Smooth muscle cell of the brain vasculature (primary cell): ENCODE measurements at places on chromosomes 2 and 18.

DNA sequence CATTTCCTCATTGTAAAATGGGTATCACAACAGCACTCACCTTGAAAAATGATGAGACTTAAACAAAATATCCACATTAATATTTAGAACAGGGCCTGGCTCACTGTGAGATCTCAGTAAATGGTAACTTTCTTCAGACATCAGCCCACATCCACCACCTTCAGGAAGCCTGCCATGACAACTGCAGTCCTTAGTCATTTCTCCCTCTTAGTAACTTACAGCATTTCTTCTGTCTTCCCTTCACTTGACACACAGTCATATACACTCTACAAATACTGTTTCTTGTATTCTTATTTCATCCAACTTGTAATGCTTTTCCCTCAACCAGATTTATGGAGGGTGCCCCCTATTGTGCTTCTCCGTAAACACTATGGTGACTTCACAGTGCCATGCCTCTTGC lies 263.0 kb downstream of the ZNF516 start:
- DNase-seq, result no peak

GRCh38 chr2:230068651-230069055 lies at the start of gene SLC16A14:
SLC16A14 (minus strand) TSS chr2:230068924; CDS start chr2:230059352, 9,572 bp downstream.
- DNase-seq, result no peak

- DNase-seq, result no peak
Measured at GRCh38 chr2:159064446-159065301, 96.2 kb downstream of the TANC1 start.

DNA sequence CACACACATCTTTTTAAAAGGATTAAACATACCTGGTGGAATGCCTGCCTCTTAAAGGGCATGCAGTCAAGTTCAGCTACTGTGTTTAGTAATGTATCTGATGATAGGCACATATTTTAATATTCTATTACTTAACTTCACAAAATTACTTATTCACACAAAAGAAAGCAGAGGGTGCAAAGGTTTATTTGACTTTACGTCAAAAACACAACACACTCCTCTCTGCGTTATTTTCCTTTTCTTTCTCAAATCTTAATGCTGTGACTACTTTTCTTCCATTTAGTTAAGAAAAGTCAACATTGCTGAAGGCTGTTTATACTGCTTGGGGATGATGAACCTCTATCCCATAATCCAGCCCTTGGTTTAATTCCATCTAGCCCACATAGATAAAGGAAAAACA lies 127.9 kb upstream of the ST6GAL2 start:
- no peak for DNase-seq

- no peak for DNase-seq
Measured at GRCh38 chr2:66854298-66854697, 419.4 kb downstream of the MEIS1 start.

DNA sequence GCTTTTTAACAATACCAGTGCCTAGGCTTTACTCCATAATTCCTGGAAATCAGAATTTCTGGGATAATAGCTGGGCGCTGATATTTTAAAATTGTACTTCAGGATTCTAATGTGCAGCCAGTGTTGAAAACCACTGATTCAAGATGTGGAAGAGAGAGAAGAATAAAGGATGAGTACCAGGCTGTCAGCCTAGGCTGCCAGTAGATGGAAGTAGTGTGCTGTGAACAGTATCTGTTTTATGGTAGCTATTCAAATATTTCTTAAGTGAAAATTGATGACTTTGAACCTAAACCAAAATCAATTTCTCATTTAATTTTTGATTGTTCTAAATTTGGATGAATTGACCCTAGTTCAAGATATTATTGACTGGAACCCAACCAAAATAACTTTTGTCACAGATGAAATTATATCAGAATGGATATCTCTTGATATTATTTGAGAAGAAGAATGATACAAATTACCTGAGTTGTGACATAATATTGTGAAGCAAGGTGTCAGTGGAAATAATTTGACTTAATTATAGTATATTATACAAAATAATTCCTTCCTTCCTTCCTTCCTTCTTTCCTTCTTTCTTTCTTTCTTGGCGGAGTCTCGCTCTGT lies 88.0 kb downstream of the COMMD1 start:
- peak; percentile 29 for DNase-seq

DNA sequence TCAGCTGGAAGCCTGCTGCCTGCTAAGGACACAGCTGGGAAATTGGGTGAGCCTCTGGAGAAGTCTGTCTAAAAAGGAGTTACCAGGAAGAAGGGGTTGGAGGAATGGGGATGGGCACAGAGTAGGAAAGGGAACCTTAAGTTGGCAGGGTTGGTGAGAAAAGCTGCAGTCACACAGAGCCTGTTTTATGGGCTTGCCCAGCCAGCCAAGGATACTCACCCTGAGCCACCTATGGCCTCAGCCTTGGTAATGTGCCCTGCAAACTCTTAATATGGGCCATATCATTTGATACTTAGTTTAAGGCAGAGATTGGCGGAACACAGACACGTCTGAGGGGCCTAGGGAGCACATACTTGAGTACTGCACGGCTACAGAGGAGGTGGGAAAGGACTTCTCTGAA lies 418.3 kb upstream of the RAB12 start:
- DNase-seq, result no peak

DNA sequence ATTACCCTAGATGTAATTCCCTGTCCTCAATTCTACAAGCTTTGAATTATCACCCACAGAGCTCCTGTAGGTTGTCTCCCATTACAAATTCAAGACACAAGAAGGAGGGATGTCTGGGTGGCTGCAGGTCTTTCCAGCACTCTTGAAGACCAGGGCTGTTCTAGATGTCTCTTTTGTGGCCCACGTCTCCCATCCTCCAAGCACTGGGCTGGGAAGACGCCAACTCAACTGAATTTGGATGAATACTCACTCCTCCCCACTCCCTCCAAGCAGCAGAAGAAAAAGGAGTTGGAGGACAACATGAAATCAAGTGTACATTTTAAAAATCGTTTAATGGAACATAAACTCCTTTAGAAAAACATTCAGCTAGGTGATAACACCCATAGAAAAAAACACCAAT lies 31.2 kb downstream of the SMAD7 start:
- no peak for DNase-seq

- no peak for DNase-seq
Measured at GRCh38 chr2:188285774-188286173, 5.9 kb upstream of the GULP1 start.

- no peak for DNase-seq
Measured at GRCh38 chr2:171482877-171483276, 39.4 kb upstream of the CYBRD1 start.

- DNase-seq, result no peak
Measured at GRCh38 chr2:54522624-54523281, 66.6 kb downstream of the SPTBN1 start.

GRCh38 chr2:109098251-109098920 lies 30.6 kb upstream of the SH3RF3 start:
- no peak for DNase-seq

DNA sequence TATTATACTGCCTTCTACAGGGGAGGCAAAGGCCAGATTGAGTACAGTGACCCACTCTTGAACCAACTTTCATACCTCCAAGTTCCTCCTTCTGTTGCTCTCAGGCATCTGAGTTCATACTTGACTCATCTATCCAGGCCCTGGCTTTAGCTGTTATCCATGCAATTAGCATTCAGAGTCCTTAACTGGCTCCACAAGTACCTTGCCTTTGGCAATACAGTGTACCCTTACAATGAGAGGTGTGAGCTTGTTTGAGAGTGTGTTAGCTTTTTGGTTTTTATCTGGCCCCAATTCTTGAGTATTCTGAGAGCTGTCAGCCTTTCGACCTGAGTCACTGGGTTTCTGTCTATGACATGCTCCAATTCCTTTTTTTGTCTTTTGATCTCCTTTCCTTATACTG lies 60.2 kb downstream of the EHD3 start:
- no peak for DNase-seq

DNA sequence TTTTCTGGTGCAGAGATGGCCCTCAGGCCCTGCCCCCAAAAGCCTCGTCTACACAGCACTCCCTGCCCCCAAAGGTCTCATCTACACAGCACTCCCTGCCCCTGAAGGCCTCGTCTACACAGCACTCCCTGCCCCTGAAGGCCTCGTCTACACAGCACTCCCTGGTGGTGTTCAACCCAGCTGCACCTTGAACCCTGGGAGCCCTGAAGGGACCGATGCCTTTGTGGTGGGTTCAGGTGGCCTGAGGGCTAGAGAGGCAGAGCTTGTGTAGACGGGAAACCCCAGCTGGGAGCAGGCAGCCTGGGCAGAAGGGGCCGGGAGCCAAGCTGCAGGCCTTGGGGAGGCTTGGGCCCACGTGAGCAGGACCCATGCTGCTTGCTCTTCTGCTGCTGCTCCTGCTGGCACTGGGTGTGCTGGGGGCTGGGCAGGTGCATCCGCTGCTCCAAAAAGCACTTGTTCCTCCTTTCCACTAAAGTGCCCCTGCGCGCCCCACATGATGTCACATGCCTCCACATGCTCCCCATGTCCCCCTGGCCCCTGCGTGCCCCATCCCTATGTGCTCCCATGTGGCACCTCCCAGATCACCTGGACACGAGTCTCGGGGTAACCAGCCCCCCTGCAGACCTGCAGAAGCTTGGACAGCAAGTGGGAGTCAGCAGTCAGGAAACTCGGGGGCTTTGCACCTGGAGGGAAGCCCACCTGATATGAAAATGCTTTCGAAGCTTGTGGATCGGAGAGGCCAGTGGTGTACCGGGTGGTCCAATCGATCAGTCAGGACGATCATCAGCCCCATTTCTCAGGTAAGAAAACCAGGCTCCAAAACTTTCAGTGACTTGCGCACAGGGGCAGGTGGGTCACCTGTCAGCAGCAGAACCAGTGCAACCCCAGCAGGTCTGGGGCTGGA lies 94.9 kb upstream of the CTDP1 start:
- no peak for DNase-seq

GRCh38 chr2:127416506-127417001 lies 1.7 kb upstream of the PROC start:
- no peak for DNase-seq

GRCh38 chr2:241088376-241088775 lies 13.7 kb downstream of the MTERF4 start:
- no peak for DNase-seq

GRCh38 chr2:239951129-239951734 lies 73.9 kb downstream of the NDUFA10 start:
- no peak for DNase-seq

GRCh38 chr2:128639120-128639477 lies 320.4 kb upstream of the HS6ST1 start:
- DNase-seq, result no peak

DNA sequence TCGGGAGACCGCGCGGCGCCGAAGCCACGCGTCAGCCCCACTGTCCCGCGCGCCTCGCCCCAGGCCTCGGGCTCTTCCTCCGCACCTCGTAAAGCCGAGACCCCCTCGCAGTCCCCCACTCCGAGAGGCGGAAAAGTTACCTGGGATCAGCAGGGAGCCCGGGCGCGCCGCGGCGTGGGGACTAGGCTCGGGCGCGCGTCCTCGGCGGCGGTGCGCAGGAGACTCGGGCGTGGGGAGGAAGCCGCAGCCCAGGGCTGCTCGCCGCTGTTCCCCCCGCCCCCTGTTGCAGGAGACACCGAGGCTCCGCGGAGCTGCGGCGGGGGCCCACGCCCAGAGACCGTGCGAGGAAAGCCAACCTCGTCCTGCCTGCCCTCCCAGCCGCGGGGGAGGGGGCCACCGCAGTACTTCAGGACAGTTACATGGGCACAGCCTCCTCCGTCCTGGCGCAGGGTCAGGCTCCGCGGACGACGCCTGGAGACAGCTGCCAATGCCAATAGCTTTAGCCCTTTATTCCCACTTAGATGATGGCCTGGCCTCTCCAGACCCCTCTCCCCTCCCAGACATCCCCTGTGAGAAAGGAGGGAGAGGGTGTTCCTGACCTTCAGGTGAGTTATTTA lies at the start of gene EPB41L3:
TSS of gene EPB41L3 (minus strand) at position 225 of the 617 bp plus-strand sequence. CDS start 54,814 bp downstream, outside the sequence.
- DNase-seq, result no peak

- no peak for DNase-seq
Measured at GRCh38 chr18:26468931-26469340, 79.4 kb downstream of the KCTD1 start.

DNA sequence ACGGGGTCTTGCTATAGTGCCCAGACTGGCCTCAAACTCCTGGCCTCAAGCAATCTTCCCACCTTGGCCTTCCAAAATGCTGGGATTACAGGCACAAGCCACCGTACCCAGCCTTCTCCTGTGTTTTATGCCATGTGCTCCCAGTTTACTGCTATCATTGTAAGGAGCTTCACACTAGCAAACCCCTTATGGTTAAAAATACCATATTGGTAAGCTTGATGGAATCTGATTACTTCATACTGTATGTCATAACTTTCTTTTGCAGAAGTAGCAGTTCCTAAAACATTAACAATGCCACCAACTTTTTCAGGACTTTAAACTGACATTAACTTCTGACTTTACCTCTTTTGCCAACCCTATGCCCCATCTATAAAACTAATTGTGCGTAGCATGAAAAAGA lies 36.2 kb downstream of the HAT1 start:
- no peak for DNase-seq

- no peak for DNase-seq
Measured at GRCh38 chr2:149387411-149387810, 57.0 kb downstream of the LYPD6 start.

GRCh38 chr2:239462191-239462515 lies 61.3 kb upstream of the HDAC4 start:
- no peak for DNase-seq

DNA sequence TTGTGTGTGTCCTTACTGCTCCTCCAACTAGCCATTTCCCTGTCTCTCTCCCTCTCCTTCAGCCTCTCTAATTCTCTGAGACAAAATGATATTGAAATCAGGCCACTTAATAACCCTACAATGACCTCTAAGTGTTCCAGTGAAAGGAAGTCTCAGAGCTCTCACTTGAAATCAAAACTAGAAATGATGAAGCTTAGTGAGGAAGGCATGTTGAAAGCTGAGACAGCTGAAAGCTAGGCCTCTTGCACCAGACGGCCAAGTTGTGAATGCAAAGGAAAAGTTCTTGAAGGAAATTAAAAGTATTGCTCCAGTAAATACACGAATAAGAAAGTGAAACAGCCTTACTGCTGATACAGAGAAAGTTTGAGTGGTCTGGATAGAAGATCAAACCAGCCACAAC lies 72.9 kb downstream of the PRKCE start:
- no peak for DNase-seq

GRCh38 chr2:226579519-226579918 lies 220.1 kb downstream of the IRS1 start:
- no peak for DNase-seq

- no peak for DNase-seq
Measured at GRCh38 chr2:111632661-111633060, 251.3 kb downstream of the ANAPC1 start.

DNA sequence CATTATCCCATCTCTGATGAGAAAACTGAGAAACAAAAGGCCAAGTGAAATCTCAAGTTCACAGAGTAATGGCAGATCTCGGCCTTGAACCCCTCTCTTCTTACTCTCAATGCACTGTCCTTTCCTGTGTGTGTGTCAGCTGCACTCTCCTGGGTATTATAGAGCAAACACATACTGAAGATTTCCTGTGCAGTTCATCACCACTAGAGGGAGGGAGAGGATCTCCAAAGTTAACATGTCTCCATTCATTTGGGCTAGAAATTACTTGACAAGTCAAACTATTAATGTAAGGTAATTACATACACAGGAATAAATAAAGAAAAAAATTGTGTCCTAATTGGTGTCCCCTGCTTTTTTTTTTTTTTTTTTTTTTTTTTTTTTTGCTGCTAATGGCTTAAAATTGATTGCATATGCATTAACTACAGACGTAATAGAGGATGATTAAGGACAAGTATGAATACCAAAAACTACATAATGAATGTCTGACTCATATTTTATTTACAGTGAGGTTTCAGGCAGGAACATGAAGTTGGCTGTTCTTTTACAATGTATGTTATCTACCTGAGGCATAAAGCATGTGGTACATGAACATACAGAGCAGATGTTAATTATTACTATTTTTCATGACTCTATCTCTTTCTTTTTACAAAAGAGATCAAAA lies 269.2 kb downstream of the NYAP2 start:
- DNase-seq, result peak; percentile 33

- DNase-seq, result no peak
Measured at GRCh38 chr2:134436706-134437105, 182.8 kb downstream of the MGAT5 start.
